RWPE2 (cell line): ENCODE measurements at places on chromosomes 11 and 22.

GRCh38 chr11:77438487-77438886, 35.4 kb downstream of the PAK1 start:
- DNase-seq = no peak

GRCh38 chr11:45470794-45471167, 184.6 kb upstream of the SYT13 start:
- DNase-seq = no peak

- DNase-seq = peak; percentile 48
Measured at GRCh38 chr11:107590460-107591377, at the start of gene ELMOD1. ELMOD1 (plus strand) TSS chr11:107591147; CDS start chr11:107618190, 27,043 bp downstream.

- no peak for DNase-seq
Measured at GRCh38 chr22:38843201-38843656, 599 bp downstream of the NPTXR start.

DNA sequence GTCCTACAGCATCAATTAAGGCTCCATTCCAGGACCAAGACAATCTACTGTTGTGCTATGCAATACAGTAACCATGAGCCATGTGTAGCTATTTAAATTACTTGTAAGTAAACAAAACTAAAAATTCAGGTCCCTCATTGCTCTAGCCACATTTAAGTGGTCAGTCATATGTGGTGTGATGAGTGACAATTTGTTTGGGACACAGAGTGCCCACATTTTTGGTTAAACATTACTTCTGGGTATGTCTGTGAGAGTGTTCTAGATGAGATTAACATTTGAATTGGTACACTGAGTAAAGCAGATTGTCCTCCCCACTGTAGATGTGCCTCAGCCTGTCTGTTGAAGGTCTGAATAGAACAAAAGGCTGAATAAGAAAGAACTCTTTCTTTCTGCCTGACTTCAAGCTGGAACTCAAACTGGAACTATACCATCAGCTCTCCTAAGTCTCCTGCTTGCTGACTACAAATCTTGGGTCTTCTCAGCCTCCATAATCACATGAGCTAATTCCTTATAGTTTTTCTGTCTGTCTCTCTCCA, 15.8 kb downstream of the KBTBD3 start:
- DNase-seq = no peak

DNA sequence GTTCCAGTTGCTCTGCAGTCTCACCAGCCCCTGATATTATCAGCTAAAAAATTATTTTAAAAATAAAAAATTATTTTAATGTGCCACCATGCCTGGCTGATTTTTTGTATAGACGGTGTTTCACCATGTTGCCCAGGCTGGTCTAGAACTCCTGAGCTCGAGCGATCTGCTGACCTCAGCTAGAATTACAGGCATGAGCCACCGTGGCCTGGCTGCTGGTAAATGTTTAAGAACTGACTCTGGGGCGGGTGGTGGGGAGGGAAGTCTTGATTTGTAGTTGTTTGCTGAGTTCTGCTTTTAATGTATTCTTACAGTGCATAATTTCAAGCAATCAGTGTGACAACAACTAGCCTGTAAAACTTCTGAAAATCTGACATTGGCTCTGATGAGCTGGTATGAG, 120.9 kb upstream of the PLET1 start:
- DNase-seq = no peak

- DNase-seq = no peak
Measured at GRCh38 chr11:126375726-126376125, 20.2 kb downstream of the ST3GAL4 start.
